ENCODE measurements at places on chromosomes 16 and 17. TPM values are rescaled to one million over a fixed set of nuclear protein-coding genes. Genes with fewer than 3 reads are reported as not detected.
A peak's percentile ranks its signal among the peaks of the same experiment; 100 is the strongest.

DNA sequence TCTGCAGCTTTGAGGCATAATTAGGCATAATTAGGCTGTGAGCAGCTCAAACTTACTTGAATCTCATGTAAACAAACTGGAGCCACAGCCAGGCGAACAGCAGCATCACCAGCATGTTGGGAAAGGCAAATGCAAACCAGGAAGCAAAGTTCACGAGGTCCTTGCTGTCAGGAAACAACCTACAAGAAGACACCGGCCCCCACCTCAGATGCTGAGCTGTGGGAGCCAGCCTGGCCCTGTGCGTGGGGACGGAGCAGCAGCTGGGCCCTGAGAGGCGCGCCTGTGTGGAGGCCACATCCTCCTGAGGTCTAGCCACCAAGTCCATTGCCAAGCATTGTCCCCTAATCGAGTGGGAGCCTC lies 12.2 kb downstream of the SLC13A5 start:
- H3K4me1 ChIP-seq, result no peaks in the 10 kb centered on the region
- H3K27ac ChIP-seq, result no peak overlapping the region
- H3K4me3 ChIP-seq, result no peak overlapping the region
- no peaks in the 10 kb centered on the region for H3K36me3 ChIP-seq
- DNase-seq, result no peak

DNA sequence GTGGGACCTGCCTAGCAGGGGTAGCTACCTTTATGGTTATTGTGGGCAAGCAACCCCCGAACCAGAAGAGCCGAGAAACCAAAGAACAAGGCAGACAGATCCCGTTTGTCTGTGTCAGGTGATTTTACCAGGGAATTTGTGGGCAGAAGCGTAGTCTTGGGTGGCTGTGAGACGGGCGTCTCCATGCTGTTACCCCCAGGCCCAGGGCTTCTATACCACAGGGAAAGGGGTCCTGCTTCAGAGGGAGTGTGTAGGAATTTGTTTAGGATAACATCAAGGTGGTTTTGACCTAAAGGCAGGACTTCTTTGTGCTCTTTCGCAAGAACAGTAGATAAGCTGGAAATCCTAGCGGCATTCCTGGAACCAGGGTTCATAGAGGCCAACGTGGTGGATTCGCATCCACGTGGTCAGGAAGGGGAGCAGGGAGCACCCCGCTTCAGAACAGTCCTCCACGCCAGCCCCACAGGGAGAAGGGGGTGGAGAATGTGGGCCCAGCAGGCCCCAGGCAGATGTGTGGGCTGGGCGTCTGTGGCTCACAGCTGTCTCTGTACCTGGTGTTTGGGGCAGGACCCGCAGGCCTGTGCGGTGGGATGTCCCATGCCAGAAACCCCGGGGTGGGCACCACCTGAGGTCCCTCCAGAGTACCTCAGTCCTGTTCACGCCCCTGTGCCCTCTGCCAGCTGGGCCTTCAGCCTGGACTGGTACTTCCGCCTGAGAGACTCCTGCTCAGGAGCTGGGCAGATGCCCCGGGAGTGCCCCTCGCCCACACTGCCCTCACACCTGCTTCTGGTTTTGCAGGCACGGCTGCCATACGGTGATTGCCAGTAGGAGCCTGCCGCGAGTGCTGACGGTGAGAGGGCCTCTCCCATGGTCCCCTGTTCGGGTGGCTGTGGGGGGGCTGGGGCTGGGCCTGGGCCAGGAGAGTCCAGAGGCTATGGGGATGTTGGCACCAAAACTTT lies 4.1 kb downstream of the DECR2 start:
- no peaks in the 10 kb centered on the region for H3K27me3 ChIP-seq
- no peak for DNase-seq
- H3K4me1 ChIP-seq, result no peaks in the 10 kb centered on the region
- H3K27ac ChIP-seq, result no peak overlapping the region

DNA sequence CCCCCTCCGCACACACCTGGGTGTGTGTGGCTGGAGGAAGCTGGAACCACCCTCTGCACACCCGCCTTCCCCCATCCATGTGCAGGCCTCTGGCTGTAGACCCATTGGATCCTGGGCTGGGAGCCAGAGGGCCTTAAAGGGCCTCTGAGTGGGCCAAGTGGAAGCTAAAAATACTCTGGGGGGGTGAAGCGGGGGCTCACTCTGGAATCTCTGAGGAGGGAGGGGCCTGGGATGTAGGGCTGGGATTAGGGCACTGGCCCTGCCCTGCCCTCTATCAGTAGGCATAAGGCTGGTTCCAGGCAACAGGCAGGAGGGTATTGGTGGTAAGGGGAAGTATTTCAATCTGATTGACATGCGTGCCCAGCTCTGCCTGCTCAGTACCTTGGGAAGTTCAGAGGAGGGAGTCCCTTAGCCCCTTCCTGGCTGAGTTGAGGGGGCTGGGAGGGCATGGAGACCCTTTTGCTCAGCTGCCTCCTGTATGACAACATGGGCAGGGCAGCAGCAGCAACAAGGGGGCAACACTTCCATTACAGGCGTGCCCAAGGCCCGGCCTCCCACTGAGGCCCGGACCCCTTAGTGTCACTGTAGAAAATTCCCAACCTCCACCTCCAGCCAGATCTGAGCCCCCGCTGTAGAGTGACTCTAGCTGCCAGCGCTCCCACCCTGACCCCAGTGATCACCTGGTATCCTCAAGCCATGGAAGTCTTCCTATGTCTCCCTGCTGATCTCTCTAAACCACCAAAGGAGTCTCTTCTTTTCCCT lies 5.2 kb downstream of the ITGA3 start:
- no peak for DNase-seq
- H3K27ac ChIP-seq, result no peak overlapping the region
- H3K36me3 ChIP-seq, result no peaks in the 10 kb centered on the region
- peaks cover 22% of the 10 kb centered on the region for H3K4me1 ChIP-seq

DNA sequence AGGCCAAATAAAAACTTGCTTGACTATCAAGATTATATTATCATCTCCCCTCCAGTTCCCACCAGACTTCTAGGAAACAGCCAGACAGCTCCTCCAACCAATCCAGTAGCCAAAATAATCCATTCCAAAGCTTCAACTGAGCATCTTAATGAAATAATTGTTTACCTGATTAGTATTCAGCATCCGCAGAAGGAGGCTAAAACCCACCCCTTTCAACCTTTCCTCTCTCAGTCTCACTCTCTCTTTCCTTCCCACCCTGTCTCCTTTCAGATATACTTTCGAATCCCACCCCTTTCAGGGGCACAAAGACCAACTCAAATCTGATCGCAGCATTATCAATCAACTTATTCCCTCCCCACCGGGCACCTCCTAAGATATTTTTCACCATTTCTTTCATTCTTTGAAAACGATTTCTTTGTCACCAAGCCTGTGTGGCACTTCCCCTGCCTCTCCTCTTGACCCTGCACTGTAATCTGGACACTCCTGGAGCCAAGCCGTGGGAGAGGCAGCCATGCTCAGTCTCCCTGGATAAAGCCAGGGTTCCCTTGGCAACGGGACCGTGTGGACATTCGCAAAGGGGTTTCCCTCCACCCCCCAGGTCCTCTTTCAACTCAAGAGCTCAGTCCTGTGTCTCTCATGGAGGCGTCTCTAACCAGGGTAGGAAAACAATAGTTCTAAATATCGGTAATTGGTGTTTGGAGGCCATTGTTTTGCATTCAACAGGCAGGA lies at the start of gene ANKFN1:
TSS of gene ANKFN1 (plus strand) at position 602 of the 729 bp plus-strand sequence. CDS start 59,193 bp downstream, outside the sequence.
- no peaks in the 10 kb centered on the region for H3K4me1 ChIP-seq
- no peaks in the 10 kb centered on the region for H3K36me3 ChIP-seq

DNA sequence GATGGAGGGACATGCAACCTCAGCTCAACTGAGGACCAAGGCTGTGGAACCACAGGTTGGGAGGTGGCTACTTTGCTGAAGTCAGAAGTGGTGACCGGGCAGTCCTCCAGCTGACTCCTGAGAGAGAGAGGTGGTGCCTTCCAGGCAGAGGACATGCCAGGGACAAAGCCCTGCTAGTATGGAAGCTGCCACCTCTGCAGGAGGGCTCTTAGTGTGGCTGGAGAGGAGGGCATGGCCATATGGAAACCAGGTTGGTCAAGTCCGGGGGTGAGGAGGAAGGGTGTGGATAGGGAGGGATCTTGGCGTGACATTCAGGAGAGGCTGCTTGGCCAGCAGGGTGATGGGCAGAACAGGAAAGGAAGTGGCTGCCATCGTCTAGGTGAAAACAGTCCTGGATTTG lies 5.7 kb downstream of the C16orf86 start:
- no peaks in the 10 kb centered on the region for H3K36me3 ChIP-seq
- no peak overlapping the region for H3K4me3 ChIP-seq

- peak overlapping the region; percentile 2 for H3K4me3 ChIP-seq
- no peaks in the 10 kb centered on the region for H3K36me3 ChIP-seq
- no peak overlapping the region for H3K27ac ChIP-seq
- peak; percentile 66 for DNase-seq
- no peaks in the 10 kb centered on the region for H3K27me3 ChIP-seq
- H3K4me1 ChIP-seq, result peaks cover 11% of the 10 kb centered on the region
Observed at GRCh38 chr17:76014925-76015261, 12.2 kb downstream of the EVPL start.

DNA sequence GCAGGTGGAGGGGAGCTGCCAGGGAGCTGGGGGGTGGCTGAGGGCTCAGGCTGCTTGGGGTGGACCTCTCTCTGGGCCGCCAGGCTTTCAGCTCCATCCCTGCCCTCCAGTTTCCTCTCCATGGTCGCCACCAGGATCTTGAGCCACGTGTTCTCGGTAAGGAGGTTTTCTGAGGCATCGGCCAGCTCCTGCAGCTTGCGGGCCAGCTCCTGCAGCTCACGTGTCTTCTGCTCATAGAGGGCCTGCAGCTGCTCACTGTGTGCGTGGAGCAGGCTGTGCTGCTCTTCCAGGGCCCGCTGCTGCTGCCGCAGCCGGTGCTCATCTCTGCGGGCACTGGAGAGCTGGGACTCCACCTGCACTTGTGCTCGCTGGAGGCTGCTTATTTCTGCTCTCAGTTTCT lies 11.0 kb downstream of the SNN start:
- H3K36me3 ChIP-seq, result peaks cover 40% of the 10 kb centered on the region
- peaks cover 57% of the 10 kb centered on the region for H3K4me1 ChIP-seq
- H3K27me3 ChIP-seq, result no peaks in the 10 kb centered on the region
- no peak overlapping the region for H3K27ac ChIP-seq

DNA sequence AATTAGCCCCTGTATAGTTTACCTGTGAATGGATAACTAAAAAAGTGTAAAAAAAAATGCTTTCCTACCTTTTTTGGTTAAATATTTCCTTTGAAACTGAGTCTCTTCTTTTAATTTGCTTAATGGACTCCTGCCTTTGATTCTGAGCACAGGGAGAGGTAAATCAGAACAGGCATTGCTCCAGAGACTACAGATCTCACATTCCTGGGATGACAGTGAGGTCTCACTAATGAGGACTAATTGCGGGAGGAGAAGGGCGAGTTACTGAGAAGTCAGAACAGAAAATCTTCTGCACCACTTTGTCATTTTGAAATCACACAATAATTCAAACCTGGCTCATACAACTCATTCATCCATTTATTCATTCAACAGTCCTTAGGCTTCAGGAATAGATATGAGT lies 437.0 kb upstream of the ASIC2 start:
- H3K36me3 ChIP-seq, result no peaks in the 10 kb centered on the region
- no peak overlapping the region for H3K4me3 ChIP-seq
- no peaks in the 10 kb centered on the region for H3K4me1 ChIP-seq
- DNase-seq, result no peak
- no peak overlapping the region for H3K27ac ChIP-seq

- no peaks in the 10 kb centered on the region for H3K36me3 ChIP-seq
- DNase-seq, result peak; percentile 70
- H3K27me3 ChIP-seq, result no peaks in the 10 kb centered on the region
- peak within 1 kb of the TSS; percentile 70 for H3K4me3 ChIP-seq
- peak within 1 kb of the TSS; percentile 34 for H3K27ac ChIP-seq
Observed at GRCh38 chr16:72561-73548, at the start of gene RHBDF1. Gene RHBDF1 (minus strand): TSS chr16:72631. CDS start chr16:65015, 7,616 bp downstream.

DNA sequence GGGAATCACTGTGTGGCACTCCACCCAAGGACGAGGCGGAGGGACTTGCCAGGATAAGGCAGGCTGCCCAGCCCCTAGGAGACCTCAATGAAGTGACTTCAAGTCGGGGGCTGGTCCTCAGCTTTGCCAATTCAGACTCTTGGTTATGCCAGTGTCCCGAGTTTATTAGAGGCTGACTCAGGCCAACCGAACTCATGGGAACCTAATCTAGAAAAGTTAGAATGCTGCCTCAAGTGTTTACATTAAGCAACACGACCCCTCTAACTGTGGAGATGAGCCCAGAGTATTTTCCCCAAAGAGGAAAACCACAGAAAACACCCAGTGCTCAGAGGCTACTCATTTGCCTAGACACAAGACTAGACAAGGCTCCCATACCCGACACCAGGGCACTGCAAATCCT lies 1.1 kb upstream of the TEKT3 start:
- H3K27me3 ChIP-seq, result peaks cover 4% of the 10 kb centered on the region
- H3K4me3 ChIP-seq, result no peak overlapping the region
- H3K4me1 ChIP-seq, result no peaks in the 10 kb centered on the region
- H3K36me3 ChIP-seq, result no peaks in the 10 kb centered on the region

DNA sequence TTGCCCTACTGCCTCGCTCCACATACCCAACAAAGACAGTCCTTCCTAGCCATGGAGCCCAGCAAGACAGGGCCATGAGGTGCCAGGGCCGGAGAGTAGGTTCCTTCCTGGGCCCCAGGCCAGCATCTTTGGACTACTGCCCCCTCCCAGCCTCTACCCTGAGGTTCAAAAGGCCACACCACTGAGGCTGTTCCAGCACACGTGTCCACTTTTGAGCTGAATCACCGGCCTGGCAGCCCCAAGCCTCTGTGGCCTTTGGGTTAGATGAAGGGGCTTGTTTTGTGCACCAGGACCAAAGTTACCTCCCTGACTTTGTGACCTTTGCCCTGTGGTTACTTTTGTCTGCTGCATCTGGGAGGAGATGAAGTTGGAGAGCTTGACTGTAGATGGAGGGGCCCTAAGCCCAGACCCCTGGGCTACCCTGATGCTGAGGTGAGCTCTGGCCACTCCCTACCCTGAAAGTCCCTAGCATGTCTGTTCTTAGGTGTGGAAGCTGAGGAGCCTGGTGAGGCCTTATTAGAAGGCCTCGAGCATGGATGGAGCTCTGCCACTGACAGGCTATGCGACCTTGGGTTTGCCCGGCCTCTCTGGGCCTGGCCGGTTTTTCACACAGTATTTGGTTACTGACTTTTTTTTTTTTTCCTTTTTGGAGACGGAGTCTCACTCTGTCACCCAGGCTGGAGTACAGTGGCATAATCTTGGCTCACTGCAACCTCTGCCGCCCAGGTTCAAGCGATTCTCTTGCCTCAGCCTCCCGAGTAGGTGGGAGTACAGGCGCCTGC lies 12.0 kb downstream of the SEZ6 start:
- no peak overlapping the region for H3K4me3 ChIP-seq
- no peaks in the 10 kb centered on the region for H3K36me3 ChIP-seq
- no peak overlapping the region for H3K27ac ChIP-seq
- H3K4me1 ChIP-seq, result peaks cover 6% of the 10 kb centered on the region

DNA sequence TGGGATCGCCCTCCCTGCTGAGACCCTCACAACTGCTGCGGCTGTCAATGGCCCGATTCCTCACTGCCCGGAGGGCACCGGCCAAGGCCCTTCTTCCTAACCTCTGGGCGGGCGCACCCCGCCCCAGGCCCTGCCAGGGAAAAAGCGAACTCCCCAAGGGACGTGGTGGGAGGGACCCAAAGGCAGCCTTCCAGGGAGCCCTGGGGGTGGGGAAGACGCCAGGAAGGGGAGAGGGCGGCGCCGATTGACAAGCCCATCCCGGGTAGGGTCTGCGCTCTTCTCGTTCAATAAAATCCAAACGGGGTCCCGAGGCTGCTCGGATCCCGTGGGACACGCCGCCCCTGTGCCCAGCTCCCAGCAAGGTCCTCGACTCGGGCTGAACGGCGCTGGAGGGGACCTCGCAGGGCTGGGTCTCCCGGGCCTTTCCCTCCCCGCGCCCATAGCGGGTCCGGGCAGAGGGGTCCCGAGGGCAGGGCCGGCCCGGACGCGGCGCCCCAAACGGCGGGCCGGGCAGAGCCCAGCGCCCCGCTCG lies 416 bp downstream of the KIFC3 start:
- H3K4me1 ChIP-seq, result peaks cover 41% of the 10 kb centered on the region
- H3K4me3 ChIP-seq, result peak overlapping the region; percentile 77
- peak; percentile 45 for DNase-seq

The MYH1 gene
- total RNA-seq, result not detected

The SPATA22 gene
- 1.8 TPM for total RNA-seq

The BTBD17 gene
- not detected for total RNA-seq

The ANKRD40CL gene
- total RNA-seq, result not detected

The SHISA6 gene
- total RNA-seq, result not detected

The TNFRSF17 gene
- not detected for total RNA-seq
